Retinal pigment epithelial cell (primary cell): ENCODE measurements at places on chromosomes 3 and 15.

- DNase-seq, result peak; percentile 32
These were observed 12.6 kb upstream of the IGF2BP2 start for GRCh38 chr3:185837414-185837813.

DNA sequence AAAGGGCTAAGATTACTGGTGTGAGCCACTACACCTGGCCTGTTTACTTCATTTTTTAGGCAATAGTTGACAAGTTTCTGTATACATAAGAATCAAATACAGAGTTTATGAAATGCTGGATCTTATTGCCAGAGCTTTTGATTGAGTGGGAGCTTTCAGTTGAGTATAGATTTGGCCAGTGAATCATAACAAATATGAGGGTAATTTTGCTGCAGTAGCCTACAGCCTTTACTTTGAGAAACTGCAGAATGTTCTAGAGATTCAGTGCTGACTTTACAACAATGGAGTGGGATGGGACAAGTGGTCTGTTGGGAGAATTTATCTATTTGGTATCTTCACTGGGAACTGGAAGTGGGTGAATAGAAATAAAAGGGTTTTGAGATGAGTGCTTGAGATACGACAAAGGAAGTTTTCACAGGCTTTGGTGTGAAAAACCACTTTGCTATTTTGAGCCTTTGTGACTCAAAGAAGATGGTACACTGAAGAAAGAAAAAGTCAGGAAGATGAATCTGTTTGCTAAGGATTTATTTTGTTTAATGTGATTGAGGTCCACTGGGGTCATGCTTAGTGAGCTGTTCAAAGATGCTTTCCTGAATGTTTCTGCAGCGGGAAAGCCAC is 227.8 kb downstream of the UBE2E2 start:
- no peak for DNase-seq

DNA sequence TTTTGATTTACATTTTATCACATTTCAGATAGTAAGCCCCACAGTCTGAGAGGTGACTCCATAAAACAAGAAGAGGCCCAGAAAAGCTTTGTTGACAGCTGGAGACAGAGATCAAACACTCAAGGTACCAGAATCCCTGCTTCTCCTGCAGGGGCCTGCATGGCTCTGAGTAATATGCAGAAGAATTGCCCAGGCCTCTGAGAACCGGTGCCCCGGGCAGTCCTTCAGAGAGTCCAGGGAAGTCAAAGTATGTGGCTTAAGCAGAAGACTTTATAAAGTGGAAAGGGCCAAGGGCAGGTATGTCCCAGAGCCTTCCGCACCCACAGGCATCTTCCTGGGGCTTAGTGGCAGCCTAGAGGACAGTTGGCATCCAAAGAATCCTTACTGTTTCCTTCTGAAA is 12.8 kb downstream of the ATRIP start:
- no peak for DNase-seq

GRCh38 chr15:45179221-45179985 is 8.4 kb downstream of the SHF start:
- no peak for DNase-seq

DNA sequence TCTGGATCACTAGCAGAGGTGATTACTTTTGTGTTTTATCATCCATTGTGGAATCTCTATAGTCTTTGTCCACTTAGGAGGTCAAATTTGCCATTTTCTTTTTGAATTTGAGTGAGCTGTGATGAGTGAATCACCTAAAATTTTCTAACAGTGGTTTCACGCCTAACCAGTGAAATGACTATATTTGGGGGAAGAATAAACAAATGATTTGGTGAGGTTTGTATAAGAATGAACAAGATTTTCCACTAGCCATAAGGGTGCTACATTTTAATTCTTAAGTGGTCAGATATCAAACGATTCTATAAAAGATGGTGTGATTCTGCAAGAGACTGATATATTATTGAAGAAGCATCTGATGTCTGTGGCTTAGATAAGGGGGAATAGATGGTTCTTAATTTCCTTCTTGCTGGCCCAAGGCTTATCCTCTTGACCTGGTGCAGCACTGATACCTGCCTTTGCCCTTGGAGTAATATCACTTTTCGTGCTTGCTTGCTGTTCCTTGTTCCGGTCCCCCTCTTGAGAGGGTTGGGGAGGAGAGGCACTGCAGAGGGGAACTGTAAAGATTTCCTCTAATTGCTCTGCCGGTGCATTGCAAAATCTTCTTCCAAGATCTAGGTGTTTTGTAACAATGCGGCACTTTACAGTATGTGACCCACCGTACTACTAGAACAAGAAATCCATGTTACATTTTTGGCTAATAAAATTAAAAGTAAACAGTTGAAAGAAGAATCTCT is 14.5 kb downstream of the C3orf20 start:
- DNase-seq, result no peak
